ENCODE measurements at places on chromosomes 4 and X. TPM values are rescaled to one million over a fixed set of nuclear protein-coding genes. Genes with fewer than 3 reads are reported as not detected.
A peak's percentile ranks its signal among the peaks of the same experiment; 100 is the strongest.

GRCh38 chr4:11487868-11488544, 59.3 kb upstream of the HS3ST1 start:
- DNase-seq: peak; percentile 24

DNA sequence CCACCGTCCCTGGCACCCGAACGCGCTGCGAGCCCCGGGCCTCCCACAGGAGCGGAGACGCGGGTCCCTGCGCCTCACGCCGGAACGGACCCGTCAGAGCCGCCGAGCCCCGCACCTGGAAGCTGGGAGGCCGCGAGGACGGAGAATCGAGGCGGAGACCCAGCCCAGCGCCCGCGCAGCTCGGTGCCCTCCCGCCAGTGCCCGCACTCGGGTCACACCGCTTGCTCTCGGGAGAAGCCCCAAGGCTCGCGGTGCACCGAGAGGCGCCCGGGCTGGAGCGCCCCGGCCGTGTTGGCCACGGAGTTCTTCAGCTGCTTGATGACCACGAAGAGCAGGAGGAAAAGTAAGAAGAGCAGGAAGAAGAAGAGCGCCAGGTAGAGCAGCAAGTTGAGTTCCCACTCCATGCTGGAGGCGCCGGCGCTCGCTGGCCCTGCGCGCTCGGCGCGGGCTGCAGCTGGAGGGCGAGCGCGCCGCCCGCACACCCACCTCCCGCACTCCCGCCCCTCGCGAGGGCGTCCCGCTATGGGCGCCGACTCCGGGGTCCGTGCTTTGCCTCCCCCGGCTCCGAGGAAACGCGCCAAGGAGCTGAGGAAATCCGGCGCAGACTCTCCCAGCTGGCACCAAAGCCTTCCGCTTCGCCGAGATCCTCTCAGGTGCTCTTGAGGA, at the start of gene SMIM43:
TSS of gene SMIM43 (minus strand) at position 463 of the 666 bp plus-strand sequence. CDS start at position 404, 59 bp downstream.
- peak; percentile 32 for DNase-seq

DNA sequence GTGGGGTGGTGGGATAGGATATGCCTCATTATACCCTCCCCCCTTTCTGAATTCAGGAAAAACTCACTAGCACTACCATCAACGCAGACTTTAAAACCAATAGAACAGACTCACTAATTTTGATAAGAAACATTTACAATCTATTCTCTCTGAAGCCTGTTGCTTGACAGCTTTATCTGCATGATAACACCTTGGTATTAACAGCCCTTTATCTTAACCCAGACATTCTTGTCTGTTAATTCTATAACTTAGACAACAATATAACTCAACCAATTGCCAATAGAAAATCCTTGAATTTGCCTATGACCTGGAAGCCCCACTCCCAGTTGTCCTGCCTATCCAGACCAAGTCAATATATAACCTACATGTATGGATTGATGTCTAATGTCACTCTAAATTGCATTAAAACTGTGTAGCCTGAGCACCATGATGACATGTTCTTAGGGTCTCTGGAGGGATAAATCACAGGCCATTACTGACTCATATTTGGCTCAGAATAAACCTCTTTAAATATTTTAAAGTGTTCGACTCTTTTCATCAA, 1.5 kb upstream of the UGT2A3 start:
- DNase-seq: no peak

GRCh38 chr4:113971706-113972360, 7.6 kb downstream of the ARSJ start:
- no peak for DNase-seq

DNA sequence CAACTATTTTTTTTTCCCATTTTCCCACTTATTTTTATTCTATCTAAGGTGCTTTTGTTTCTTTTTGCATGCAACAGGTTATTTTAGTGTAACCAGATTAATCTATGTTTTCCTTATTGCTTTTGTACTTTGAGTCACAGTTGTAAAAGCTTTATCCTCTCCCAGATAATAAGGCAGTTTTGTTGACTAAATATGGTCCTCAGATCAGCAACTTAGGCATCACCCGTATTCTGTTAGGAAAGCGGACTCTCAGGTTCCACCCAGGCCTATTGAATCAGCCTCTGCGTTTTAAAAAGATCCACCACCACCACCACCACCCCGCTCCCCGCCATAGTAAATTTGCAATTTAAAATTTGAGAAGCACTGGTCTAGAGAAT, 58.6 kb upstream of the USP9X start:
- peak; percentile 21 for DNase-seq

DNA sequence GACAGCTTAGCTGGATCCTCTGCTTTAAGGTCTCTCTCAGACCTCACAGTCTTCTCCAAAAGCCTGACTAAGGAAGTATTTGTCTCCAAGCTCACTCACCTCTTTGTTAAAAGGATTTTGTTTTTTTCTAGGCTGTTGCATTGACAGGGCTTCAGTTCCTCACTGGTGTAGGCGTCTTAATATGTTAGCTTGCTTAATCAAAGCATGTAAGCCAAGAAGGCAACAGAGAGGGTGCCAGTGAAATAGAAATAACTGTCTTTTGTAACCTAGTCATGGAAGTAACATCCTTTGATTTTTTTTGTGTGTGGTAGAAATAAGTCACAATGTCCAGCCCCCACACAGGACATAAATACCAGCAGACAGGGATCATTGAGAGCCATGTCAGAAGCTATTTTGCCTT, 58.8 kb downstream of the FIP1L1 start:
- no peak for DNase-seq

GRCh38 chr4:111880116-111880515, 265.1 kb upstream of the FAM241A start:
- DNase-seq: peak; percentile 13

DNA sequence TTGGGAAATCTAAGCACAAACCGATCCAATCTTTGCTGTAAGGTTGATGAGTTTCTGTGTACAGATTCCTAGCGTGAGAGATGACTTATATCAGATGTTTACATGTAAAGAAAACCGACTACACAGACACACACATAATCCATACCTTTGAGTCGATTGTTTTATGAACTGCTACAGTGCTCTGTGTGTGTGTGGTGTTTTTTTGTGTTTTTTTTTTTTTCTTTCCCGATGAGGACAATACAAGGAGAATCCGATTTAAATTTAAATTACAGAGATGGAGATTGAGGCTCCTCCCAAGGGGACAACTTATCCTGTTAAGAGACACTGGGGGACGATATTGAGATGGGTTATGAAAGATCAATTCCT, 461 bp upstream of the SLC9A6 start:
- DNase-seq: no peak

- DNase-seq: no peak
These were observed 44.5 kb upstream of the WDR1 start for GRCh38 chr4:10161146-10161545.

DNA sequence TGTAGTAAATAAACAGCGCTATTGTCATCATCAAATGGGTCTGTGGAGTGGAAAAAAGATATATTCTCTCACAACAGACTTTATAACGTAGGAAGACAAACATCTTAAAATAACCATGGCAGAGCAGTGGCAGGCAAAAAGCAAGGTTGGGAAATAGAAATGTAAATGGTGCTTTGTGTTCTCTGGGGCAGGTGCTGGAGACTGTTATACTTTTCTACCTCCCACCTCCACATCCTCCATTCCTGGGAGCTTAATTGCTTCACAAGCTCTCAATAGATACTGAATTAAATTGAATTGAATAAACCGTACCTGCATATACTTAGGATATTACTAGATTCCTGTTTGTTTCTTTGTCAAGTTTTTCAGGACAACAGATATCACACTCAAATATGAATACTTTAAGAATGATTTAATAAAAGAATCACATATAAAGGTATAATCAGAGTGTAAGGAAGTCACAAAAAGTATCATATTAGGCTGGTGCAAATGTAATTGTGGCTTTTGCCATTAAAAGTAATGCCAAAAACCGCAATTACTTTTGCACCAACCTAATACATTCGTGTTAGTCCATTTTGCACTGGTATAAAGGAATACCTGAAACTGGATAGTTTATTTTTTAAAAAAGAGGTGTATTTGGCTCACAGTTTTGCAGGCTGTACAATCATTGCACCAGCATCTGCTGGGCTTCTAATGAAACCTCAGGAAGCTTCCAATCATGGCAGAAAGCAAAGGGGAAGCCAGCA, 367.3 kb downstream of the GRIA2 start:
- no peak for DNase-seq

DNA sequence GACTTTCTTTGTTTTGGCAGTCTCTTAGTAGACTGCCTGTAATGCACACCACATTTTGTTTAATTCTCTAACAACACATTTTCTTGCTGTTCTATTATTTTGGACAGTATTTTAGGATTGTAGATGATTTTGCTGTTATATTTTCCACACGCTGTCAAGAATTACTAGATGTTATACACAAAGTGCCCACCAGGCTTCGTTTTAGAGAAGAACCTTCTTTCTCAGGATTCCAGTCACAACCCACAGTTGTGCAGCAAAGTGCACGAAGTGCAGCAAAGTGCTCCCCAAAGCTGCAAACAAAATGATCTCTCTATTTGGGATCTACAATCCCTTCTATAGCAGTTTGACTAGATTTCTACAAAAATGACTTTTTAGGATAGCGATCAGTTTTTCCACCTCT, 2.4 kb downstream of the ZNF141 start:
- no peak for DNase-seq

DNA sequence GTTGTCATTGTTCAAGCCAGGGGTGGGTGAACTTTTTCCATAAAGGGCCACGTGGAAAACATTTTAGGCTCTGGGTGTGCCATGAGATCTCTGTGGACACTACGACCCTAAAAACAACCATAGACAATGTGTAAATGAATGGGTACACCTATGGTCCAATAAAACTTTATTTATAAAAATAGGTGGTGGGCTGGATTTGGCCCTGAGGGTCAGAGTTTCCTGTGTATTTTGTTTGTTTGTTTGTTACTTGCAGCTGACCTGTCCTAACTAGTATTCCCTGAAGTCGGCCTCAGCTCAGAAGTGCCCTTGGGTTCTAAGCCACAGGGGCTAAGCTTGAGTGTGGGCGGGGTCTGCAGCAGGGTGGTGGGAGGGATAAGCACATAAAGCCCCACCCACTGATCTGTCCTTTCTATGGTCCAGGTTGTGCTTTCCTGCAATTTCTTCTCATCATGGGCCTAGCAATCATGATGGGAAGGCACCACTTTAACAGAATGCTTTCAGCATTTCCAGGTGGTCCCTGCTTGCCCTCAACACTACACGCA, 17.2 kb upstream of the DRD5 start:
- DNase-seq: no peak

- no peak for DNase-seq
These were observed 23.9 kb downstream of the SLC39A8 start for GRCh38 chr4:102321260-102321995.

DNA sequence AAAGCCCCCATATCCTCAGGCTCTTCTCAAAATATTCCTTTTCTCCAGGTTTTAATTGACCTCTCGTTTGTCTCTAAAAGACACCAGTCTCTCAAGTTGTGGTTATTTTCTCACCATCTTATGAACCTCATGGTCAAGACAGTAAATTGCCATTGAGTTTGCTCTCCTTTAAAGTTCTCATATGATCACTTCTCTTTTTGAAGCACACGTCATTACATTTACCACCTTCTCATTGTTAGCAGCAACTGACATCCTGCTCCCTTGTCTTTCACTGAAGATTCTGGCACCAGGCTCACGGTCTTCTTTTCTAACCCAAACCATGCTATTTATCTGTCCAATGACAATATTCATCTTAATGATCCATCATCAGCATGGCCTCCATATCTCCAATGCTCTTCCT, 324.2 kb downstream of the TMA16 start:
- DNase-seq: no peak

DNA sequence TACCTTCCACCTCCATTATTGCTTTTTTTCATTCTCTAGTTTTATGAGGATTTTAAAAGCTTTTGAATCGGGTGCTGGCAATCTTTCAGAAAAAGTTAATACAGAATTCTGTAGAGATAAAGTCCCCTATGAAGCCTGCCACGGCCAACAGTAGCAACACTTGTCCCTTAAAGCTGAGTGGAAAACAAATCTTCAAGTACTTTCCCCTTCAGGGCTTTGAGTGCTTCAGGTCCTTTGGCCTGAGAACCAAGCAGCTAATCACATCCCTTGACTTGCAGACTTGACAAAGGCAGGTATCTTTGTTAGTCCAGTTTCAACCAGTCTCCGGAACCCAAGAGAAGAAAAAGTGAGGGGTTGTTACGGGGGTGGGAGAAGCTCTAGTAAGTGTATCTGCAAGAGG, 144.4 kb downstream of the ATG4A start:
- no peak for DNase-seq

GRCh38 chr4:151614561-151614960, 146.2 kb downstream of the GATB start:
- no peak for DNase-seq

- DNase-seq: no peak
These were observed 36.6 kb downstream of the ZNF41 start for GRCh38 chrX:47446431-47446830.

- DNase-seq: no peak
These were observed 564.7 kb downstream of the IL15 start for GRCh38 chr4:142201041-142201440.

- no peak for DNase-seq
These were observed 53.9 kb upstream of the ADRA2C start for GRCh38 chr4:3712112-3712805.

DNA sequence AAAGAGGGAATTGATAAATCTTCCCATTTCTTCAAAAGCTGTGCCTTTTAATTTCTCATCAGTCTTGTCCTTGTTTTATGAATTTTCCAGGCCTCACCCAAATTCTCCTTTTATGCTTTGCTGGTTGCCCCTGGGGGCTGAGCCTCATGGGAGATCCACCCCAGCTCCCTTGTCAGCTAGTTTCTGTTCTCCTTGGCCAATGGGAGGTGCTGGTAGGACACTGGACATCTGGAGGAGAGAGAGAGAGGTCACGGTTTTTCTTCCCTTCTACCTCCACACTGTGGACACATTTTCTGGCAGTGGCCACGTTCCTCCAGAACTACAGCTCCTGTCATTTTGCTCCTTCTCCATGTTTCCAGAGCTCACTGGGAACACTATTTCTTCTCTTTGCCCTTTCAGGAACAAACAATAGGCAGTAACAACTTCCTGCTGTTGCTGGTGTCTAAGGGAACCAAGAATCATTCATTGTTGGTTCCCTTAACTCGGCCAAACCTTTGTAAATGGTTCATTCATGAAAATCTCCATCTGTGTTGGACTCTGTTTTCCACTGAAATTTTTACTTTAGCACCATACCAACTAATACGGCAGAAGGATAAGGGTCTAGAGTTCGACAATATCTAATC, 334.5 kb downstream of the GPAT3 start:
- no peak for DNase-seq

GRCh38 chr4:92270908-92271307, 32.9 kb upstream of the GRID2 start:
- DNase-seq: no peak

Gene S100G
- 51.1 TPM for total RNA-seq

Gene MAGEB1
- not detected for total RNA-seq

Gene DIPK2B
- 0.44 TPM for total RNA-seq

Gene HAUS3
- 13.4 TPM for total RNA-seq

Gene CXCL5
- total RNA-seq: 31.9 TPM

Gene PRSS48
- total RNA-seq: not detected

Gene SPARCL1
- total RNA-seq: 45.4 TPM

Gene RRH
- total RNA-seq: not detected

Gene NLGN3
- total RNA-seq: 1.6 TPM

Data from hepatocyte (in vitro differentiated cells).